ENCODE measurements at places on chromosomes 16 and 17. TPM values are rescaled to one million over a fixed set of nuclear protein-coding genes. Genes with fewer than 3 reads are reported as not detected.
A peak's percentile ranks its signal among the peaks of the same experiment; 100 is the strongest.

CORO6 gene
- 8.9 TPM for total RNA-seq

DNA sequence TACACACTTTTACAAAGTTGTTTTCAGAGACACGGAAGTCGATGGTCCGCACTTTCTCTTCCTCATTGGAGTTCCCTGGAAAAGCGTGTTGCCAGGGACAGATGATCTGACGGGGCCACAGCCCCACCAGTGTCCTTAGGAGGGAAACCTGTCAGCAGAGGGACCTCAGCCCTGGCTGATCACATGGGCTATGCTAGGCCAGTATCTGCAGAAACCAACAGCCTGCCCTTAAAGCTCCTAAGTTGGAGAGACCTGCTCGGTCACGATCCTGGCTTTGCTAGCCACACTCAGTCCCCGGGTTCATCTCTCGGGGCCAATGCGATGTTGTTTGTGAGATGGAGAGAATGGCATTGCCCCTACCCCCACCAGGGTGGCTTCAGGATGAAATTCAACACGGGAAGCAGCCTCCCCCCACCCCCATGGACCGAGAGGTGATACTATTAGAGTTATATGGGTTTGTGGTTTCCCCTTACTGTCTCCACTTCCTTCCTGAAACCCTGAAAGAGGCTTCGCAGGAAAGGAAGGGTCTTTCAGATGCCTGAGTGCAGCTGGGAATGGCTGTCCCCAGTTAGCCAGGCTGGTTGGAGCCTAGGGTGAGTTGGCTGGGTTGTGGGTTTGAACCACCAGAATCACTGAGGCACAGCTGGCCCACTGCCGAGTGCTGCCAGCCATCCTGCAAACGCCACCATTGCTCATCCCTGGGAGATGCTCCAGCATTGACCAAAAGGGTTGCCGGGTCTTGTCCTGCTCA, 16.6 kb downstream of the RMI2 start:
- DNase-seq = no peak

DNA sequence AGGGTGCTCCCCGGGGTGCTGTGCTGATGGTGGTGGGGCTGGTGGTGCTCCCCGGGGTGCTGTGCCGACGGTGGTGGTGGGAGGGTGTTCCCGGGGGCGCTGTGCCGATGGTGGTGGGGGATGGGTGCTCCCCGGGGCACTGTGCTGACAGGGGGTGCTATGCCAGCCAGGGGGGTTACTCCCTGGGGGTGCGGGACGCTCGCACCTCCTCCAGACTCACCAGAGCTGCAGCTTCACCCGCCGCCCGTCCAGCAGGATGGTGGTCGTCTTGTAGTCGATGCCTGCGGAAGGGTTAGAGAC, 16.0 kb upstream of the WDR45B start:
- no peak for DNase-seq

GRCh38 chr16:50808929-50809538, 67.1 kb downstream of the CYLD start:
- DNase-seq = no peak

DNA sequence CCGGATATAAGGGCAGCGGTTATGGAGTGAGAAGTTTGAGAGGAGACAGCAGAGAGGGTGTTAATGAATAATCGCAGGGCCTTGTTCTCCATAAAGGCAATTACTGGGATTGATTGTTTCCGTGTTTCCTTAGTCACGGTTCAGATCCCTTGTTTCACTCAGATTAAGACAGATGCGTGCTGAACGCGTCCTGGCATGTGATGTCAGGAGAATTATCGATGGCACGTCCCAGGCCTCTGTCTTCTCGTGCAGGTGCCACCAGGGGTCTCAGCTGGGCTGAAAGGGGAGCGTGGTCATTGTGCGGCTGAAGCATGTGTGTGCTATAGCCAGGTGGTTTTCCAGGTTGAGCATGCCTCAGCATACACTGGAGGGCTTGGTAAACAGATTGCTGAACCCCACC, 142.4 kb upstream of the NOL11 start:
- no peak for DNase-seq

GRCh38 chr16:49261930-49262329, 19.7 kb downstream of the CBLN1 start:
- DNase-seq = no peak

ZPBP2 gene
- total RNA-seq = not detected

- peak; percentile 58 for DNase-seq
Measured at GRCh38 chr17:67289181-67289876, 44.3 kb upstream of the HELZ start.

GRCh38 chr17:82874011-82874835, 34.4 kb upstream of the ZNF750 start:
- no peak for DNase-seq

DNA sequence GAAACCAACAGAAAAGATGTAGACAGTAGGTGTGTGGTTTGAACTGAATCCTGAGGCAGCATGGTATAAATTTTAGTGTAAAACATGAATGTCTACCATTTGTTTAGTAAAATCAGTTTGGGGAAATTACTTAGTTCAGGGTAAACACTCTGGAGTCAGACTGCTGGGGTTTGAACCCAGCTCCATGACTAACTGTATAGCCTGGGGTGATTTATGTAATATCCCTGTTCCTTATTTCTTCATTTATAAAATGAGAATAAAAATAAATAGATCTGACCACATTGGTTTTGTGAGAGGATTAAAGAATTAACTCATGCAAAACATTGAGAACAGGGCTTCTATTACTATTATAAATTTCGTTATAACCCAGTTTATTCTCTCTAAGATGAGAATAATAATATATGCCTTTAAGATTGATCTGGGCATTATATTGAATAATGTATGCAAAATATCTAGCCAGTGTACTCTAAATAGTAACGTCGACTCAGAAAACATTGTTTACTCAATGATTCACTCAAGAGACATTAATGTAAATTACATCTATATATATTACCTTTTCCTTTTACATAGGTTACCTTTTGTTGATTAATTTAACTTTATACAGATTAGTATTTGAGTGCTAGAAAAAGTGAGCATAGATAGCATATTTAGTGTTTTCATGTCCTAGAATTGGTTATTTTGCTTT, 120.6 kb upstream of the KCNJ16 start:
- no peak for DNase-seq

LPO gene
- total RNA-seq = not detected

DNA sequence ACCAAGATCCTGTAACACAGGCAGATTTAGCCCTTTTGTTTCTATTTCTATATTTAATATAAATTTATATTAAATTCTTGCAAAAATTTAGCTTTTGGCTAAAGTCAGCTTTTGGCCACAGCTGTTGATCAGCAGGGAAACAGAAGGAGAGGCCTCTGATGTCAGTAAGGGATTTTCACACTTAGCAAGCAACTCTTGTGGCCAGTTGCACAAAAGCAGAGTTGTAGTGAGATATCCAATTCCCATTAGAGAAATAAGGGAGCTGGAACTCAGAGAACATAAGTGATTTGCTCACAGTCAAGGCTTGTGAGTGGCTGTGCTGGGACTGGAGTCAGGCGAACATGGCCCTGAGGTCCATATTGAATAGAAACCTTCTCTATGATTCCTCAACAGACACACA, 16.7 kb upstream of the HEATR6 start:
- DNase-seq = no peak

DNA sequence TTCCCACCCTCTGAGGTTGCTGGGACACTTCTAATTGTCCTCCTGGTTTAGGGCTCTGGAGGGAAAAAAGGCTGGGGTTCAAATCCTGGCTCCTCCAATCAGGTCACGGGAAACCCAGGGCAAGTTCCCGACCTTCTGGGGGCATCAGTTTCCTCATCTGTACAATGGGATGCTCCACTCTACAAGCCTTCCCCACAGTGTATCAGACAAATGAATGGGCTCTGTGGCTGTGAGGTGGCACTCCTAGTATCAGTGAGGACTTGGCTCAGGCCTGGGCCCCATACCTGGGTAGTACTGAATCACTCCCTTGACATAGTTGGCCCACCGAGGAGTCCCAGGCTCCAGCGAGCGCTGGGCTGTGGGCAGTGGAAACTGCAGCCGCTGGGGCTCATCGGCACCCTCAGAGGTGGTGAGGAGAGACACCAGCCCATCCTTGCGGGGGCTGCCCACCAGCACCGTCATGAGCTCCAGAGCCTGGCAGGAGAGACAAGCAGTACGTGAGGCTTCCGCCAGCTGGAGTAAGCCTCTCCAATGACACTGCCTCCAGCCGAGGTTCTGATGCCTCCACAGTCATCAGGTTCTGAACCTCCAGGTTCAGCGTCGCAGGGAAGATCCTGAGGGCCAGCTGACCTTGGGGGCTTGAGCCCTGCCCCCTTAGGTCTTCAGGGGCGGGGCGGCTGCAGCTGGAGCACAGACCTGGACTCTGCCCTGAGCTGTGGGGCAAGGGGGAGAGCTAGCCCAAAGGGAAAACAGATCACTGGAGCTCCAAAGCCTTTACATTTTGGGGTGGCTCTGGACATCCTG, 1.2 kb downstream of the GALK1 start:
- DNase-seq = no peak

- no peak for DNase-seq
Measured at GRCh38 chr16:31537362-31538242, 9.9 kb downstream of the AHSP start.

FOXF1 gene
- total RNA-seq = not detected

DNA sequence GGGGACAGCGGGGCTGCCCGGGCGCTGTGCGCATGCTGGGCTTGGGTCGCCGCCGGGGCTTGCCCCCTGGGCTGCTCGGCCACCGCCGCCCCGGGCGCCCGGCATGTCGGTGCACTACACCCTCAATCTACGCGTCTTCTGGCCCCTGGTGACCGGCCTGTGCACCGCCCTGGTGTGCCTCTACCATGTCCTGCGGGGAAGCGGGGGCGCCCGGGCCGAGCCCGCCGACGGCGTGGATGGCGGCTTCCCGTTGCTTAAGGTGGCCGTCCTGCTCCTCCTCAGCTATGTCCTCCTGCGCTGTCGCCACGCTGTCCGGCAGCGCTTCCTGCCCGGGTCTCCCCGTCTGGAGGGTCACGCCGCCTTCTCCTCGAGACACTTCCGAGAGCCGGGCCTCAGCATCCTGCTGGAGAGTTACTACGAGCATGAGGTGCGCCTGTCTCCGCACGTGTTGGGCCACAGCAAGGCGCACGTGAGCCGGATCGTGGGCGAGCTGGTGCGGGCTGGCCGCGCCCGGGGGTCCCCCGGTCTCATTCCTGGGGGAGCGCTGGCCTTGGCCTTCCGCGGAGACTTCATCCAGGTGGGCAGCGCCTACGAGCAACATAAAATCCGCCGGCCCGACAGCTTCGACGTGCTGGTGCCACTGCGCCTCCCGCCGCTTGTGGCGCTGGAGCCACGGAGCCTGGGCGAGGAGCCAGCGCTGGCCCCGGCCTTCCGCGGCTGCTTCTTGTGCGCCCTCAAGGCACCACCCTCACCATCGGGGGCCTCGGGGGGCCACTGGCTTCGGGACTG, 789 bp downstream of the ITPRIPL2 start:
- peak; percentile 65 for DNase-seq

PAQR4 gene
- 4.8 TPM for total RNA-seq

- DNase-seq = peak; percentile 52
Measured at GRCh38 chr17:82241183-82241925, 12.5 kb downstream of the SLC16A3 start.

GRCh38 chr17:56679115-56679776, 85.7 kb downstream of the NOG start:
- no peak for DNase-seq

GRCh38 chr17:47221154-47221553, 12.0 kb downstream of the MYL4 start:
- no peak for DNase-seq

DNA sequence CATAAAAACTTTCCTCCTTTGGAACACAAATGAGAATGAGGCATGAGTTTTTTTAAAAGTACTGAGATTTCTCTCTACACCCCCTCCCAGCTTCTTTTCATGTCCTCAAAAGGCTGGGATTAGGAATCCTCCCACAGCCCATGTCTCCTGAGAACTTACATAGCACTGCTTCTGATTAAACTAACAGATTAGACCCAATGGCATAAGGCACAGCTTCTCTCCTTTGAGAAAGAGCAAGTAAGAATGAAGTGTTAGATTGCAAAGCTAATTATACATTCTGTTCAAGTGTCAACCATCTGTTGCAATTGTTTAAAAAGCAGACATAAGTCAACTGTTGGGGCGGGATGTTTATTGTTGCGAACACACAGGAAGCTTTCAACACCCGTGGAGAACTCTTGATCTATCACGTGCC, 715.1 kb downstream of the CDH11 start:
- DNase-seq = no peak

DNA sequence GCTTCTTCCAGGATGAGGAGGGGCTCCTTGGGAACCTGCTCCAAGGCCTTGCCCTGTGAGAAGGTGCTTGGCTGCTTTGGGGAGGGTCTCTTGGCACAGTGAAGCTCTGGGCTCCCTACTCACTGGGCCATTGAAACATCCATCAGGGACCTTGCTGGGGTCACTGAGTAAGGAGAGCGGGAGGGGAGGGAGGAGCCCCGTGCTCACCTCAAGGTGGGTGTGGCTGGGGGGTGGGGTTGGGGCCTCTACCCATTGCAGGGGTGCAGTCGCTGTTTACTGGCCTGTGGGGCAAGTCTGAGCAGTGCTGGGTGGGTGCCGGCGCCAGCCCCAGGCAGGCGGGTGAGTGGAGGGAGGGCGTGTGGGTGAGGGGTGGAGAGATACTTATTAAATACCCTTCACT, 9.9 kb downstream of the TNS4 start:
- no peak for DNase-seq

- DNase-seq = no peak
Measured at GRCh38 chr17:29563816-29564215, 3.0 kb downstream of the ABHD15 start.

All from astrocyte (in vitro differentiated cells and primary cell).